IMR-90 (cell line): ENCODE measurements at places on chromosomes 4 and X. TPM values are rescaled to one million over a fixed set of nuclear protein-coding genes. Genes with fewer than 3 reads are reported as not detected.

The APLN gene
- under 0.01 and 0.18 TPM in 2 replicates for total RNA-seq

The ERCC6L gene
- total RNA-seq = 5.4 and 8.1 TPM in 2 replicates

The SPARCL1 gene
- not detected in 2 replicates for total RNA-seq

The MAGEC1 gene
- not detected in 2 replicates for total RNA-seq
